ENCODE measurements at places on chromosomes 16 and 17.
A peak's percentile ranks its signal among the peaks of the same experiment; 100 is the strongest.

- DNase-seq, result no peak
These were observed 9.7 kb downstream of the LRRC75A start for GRCh38 chr17:16482253-16482652.

DNA sequence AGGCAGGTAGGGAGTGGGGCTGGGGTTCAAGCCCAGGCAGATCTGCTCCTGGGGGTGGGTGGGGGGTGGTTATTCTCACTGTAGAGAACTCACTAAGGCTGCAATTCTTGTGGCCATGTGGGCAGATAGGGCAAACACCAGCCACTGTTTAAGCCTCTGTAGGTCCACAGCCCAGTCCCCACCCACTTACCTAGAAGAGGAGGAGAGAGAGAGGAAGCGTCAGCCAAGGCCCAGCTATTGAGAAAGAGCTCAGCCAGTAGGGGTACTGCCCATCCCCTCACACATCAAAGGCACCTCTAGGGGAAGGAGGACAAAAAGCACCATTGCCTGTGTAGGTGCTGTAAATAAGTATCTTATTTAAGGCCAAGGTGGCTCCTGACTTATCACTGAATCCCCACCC, 12.9 kb downstream of the KRT16 start:
- no peak for DNase-seq

DNA sequence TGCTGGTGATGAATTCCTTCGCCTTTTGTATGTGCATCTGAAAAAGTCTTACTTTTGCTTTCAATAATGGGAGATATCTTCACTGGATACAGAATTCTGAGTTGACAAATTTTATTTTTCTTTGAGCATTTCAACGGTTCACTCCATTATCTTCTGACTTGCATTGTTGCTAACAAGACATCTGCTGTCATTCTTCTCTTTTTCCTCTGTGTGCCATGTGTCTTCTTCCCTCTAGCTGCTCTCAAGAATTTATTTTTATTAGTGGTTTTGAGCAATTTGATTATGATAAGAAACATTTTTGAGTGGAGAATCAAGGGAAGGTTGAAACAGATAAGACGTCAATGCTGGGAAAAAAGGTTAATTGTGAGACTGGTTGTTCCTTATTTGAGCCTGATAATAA, 471.8 kb downstream of the CDH13 start:
- DNase-seq, result no peak

DNA sequence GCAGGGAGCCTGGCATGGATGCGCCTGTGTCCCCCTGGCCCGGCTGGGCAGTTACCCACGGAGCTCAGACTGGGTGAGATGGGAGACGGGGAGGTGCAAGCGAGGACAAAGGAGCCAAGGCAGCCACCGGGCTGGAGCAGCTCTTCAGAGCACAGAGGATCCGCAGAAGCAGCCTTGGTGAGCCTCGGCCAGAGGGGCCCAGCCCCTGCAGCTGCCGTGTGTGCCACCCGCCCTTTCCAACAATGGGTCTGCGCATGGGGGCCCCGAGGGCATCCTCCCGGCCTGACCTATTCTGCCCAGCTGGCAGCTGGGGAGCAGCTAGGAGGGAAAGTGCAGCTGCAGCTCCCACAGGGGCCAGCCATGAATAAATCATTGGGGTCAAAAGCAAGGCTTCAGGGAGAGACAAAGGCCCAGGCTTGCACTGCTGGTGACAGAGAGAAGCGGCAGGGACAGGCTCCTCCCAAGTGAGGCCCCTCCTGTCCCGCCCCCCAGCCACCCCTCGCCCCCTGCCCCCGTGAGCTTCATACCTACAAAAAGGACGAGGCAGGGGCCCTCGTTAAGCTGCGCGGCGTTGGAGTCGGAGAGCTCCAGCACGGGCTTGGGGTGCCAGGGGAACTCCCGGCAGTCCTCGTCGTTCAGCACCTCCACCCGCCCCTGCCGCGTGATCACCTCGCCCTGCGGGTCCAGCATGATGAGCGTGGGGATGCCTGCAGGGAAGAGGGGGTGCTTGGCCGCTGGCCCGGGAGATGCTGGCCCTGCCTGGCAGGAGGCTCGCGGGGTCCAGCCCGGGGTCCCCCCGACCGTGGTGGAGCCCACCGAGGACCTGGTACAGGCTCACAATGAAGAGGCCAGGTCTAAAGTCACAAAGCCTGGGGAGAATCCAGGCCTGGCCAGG, 22.6 kb downstream of the MRM3 start:
- DNase-seq, result no peak

GRCh38 chr16:87006789-87007745, 310.1 kb downstream of the C16orf95 start:
- DNase-seq, result no peak

GRCh38 chr17:30378241-30378824, 394 bp upstream of the CPD start:
- DNase-seq, result peak; percentile 63

GRCh38 chr17:29125651-29126050, 54.5 kb downstream of the MYO18A start:
- DNase-seq, result no peak
